ENCODE measurements at places on chromosomes 6 and 20. TPM values are rescaled to one million over a fixed set of nuclear protein-coding genes. Genes with fewer than 3 reads are reported as not detected.

The C6orf132 gene
- 0.75 TPM for total RNA-seq

The NKX2-4 gene
- not detected for total RNA-seq

The KIF25 gene
- total RNA-seq: not detected

The SPDEF gene
- total RNA-seq: not detected

The C6orf118 gene
- not detected for total RNA-seq

- no peak for DNase-seq
- no peak overlapping the region for H3K27ac ChIP-seq
- peaks cover 35% of the 10 kb centered on the region for H3K4me1 ChIP-seq
Observed at GRCh38 chr6:124076336-124077048, 272.8 kb downstream of the NKAIN2 start.

- no peak overlapping the region for H3K27ac ChIP-seq
- H3K4me3 ChIP-seq: no peak overlapping the region
- no peak for DNase-seq
- H3K4me1 ChIP-seq: no peaks in the 10 kb centered on the region
- no peaks in the 10 kb centered on the region for H3K36me3 ChIP-seq
- H3K27me3 ChIP-seq: peaks cover 16% of the 10 kb centered on the region
Observed at GRCh38 chr6:71015392-71015791, 58.5 kb upstream of the B3GAT2 start.

GRCh38 chr6:149414821-149415220, 14.8 kb downstream of the SUMO4 start:
- H3K4me3 ChIP-seq: no peak overlapping the region
- no peaks in the 10 kb centered on the region for H3K27me3 ChIP-seq
- H3K27ac ChIP-seq: no peak overlapping the region
- DNase-seq: no peak

- H3K27ac ChIP-seq: no peak overlapping the region
- H3K4me3 ChIP-seq: no peak overlapping the region
- H3K27me3 ChIP-seq: no peaks in the 10 kb centered on the region
- H3K36me3 ChIP-seq: peaks cover 32% of the 10 kb centered on the region
Observed at GRCh38 chr20:57649617-57650015, 29.4 kb upstream of the ZBP1 start.

GRCh38 chr6:144189351-144189750, 39.0 kb downstream of the STX11 start:
- no peaks in the 10 kb centered on the region for H3K27me3 ChIP-seq
- H3K4me1 ChIP-seq: peaks cover 34% of the 10 kb centered on the region
- peak overlapping the region; percentile 1 for H3K27ac ChIP-seq
- no peak for DNase-seq
- peaks cover 3% of the 10 kb centered on the region for H3K36me3 ChIP-seq
- H3K4me3 ChIP-seq: no peak overlapping the region

GRCh38 chr20:45372646-45373352, 5.3 kb downstream of the TP53TG5 start:
- DNase-seq: no peak
- no peaks in the 10 kb centered on the region for H3K4me1 ChIP-seq
- H3K4me3 ChIP-seq: no peak overlapping the region
- no peak overlapping the region for H3K27ac ChIP-seq
- peaks cover 9% of the 10 kb centered on the region for H3K36me3 ChIP-seq
- H3K27me3 ChIP-seq: no peaks in the 10 kb centered on the region

DNA sequence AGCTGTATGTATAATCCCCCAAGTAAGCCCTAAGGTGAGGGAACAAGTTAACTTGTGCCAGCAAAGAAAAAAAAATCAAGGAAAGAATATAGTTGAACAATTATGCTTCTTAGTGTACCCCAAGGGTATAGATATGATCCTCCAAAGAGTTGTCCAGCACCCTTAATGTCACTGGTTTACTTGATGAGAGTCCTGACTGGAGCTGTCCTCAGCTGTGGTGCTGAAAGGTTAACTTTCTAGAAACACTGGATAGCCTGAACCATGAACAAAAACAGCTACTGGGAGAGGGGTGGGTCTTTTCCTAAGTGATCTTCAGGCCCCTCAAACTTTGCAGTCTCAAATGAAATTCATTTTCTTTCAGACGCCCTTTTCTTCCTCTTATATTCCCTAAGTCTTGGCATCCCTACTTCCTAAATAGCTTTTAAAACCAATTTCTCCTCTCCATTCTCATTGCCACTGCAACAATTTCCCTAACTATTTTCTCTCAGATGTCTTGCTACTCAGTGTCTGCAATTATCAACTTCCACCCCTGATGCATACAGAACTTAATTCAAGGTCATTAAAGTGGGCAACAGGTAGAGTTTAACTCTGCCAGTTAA, 83.5 kb upstream of the PROKR2 start:
- no peak overlapping the region for H3K4me3 ChIP-seq
- no peaks in the 10 kb centered on the region for H3K27me3 ChIP-seq
- no peaks in the 10 kb centered on the region for H3K36me3 ChIP-seq
- no peak for DNase-seq
- no peak overlapping the region for H3K27ac ChIP-seq

Data from chondrocyte (in vitro differentiated cells).